ENCODE measurements at places on chromosomes 6 and 20.
A peak's percentile ranks its signal among the peaks of the same experiment; 100 is the strongest.

GRCh38 chr6:49202924-49203536, 260.0 kb downstream of the MMUT start:
- no peak for DNase-seq

DNA sequence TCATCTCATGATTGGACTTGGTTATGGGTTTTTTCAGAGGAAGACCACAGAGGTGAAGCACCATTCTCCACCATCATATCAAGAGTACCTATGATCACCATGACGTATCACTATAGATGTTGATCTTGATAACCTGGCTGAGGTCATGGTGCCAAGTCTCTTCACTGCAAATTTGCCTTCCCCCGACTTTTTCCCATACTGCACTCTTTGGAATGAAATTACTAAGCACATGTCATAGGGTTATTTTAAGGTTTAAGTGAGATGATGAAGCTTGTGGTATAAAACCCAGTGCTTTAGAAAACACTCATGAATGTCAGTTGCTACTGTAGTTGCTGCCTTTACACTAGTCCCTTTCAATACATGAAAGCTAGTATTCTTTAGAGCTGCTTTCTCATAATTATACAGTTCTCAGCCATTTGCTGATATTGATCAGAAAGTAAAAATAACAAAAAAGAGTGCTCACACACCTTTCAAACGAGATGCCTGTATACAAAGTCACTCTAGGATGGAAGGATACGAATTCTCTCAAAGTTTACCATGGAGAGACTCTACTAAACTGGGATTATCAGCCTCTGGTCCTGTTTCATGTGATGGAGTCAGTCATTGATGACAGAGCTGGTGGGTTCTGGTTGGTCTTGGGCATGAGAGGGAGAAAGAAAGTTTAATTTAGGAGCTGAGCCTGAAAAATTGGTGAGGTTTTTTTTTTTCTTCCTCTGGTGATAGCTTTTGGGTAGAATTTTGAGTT, 228.1 kb downstream of the PRL start:
- DNase-seq, result no peak

GRCh38 chr6:162871966-162872365, 144.2 kb downstream of the PACRG start:
- DNase-seq, result no peak

- DNase-seq, result no peak
These were observed 55.0 kb downstream of the EDN1 start for GRCh38 chr6:12344961-12345693.

DNA sequence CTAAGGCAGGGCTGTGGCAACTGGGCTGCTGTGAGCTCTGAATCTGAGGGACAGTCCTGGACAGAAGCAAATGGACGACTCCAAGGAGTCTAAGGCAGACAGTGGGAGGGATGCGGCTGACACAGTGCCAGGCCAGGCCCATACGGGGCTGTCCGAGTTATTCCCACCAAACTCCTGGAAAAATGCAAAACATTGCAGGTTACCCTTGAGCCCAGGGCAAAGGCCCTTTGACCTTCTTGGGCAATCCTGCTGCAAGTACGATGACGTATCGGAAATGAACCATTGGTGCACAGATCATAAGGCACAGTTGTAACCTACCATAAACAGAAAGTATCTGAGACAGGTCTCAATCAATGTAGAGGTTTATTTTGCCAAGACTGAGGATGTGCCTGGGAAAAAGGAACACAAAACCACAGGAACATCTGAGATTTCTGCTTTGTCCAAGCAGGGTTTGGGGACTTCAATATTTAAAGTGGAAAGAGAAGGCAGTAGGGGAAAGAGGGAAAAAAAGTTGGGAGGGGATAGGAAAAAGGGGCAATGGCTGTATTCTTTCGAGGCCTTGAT, 118.9 kb downstream of the DACT2 start:
- DNase-seq, result no peak

DNA sequence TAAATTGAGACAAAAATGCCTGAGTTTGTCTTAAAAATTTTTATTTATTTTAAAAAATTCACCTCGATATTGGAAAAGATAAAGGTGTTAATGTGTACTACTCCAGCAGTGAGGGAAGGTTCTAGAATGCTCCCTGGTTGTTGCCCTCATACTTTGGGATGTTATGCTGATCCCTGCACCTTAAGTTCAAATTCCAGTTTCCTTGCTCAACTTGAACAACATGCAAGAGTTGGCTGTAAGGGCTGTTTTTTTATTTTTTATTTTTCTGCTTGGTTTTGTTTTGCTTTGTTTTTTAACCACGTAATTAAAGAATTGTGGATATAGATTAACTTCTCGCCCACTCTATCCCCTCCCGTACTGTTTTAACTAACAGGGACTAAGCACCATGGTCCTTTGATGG, 158.7 kb upstream of the CITED2 start:
- no peak for DNase-seq

- no peak for DNase-seq
These were observed 75.1 kb upstream of the AFDN start for GRCh38 chr6:167751579-167752115.

- no peak for DNase-seq
These were observed 24.1 kb downstream of the HM13 start for GRCh38 chr20:31538326-31538725.

GRCh38 chr6:56849896-56850295, 105.0 kb upstream of the BEND6 start:
- DNase-seq, result no peak

- DNase-seq, result peak; percentile 52
These were observed 23.5 kb upstream of the CTNNBL1 start for GRCh38 chr20:37670351-37670791.

- DNase-seq, result no peak
These were observed 12.0 kb upstream of the ABRACL start for GRCh38 chr6:139016337-139017213.

DNA sequence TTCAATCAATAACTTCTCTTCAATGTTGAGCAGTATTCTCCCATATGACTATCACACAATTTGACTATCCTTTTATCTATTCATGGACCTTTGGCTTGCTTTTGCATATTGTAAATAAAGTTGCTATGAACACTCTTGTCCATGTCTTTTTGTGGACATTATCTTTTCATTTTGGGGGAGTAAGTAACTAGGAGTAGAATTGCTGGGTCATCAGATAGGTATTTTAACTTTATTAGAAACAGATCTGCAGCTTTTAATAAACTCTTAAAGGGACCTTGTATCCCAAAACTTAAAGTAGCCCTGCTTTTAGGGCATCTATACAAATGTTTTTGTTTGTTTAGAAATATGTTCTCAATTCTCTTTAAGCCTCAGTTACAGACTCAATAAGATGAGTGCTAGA, 614.2 kb upstream of the CITED2 start:
- no peak for DNase-seq

- DNase-seq, result no peak
These were observed 4.2 kb upstream of the POU3F2 start for GRCh38 chr6:98830146-98830545.

GRCh38 chr6:36114798-36115408, 15.4 kb upstream of the MAPK13 start:
- no peak for DNase-seq

DNA sequence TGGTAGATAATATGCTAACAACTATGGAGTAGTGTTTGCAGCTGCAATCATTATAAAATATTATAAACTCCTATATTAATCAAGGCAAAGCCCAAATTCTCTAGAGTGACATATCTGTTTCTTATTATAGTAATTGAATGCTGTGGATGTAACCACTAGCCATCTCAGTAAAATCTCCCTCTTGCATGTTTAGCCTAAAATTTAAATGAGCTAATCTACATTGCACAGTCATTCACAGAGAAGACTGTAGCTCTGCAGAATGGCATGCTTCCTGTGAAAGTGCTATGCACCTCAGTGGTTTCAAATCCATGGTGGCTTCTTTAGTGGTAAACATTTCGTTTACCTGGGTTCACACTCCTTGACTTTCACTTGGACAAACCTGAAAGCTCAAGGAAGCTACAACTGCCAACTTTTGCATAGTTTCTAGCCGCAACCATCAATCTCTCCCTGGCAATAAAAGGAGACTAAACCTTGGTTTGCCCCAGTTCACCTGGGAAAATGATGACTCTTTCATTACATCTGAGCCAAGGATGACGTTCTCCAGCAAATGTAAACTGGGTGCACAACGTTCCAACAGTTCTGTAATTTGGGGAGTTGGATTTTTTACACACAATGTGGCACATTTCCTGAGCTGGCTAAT, 47.2 kb downstream of the FILIP1 start:
- DNase-seq, result no peak

DNA sequence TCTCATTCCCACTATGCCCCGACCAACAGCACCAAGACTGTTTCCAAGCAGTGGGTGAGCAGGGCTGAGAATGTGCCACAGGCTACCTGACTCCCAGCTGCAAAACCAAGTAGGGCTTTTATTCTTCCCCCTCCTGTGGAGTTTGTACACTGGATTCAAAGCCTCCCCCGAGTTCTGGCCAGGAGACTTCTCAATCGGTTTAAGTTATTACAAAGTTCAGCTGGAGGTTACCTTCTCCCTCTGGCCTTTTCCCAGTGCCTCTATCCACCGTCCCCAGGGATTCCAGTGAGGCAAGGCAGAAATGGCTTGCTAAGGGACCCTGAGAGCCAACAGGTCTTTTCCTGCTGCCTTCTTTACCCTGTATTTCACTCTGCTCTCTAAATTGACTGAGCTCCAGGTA, 217.0 kb downstream of the ADGRG6 start:
- no peak for DNase-seq

- DNase-seq, result no peak
These were observed 43.4 kb upstream of the CDYL start for GRCh38 chr6:4732691-4733315.

DNA sequence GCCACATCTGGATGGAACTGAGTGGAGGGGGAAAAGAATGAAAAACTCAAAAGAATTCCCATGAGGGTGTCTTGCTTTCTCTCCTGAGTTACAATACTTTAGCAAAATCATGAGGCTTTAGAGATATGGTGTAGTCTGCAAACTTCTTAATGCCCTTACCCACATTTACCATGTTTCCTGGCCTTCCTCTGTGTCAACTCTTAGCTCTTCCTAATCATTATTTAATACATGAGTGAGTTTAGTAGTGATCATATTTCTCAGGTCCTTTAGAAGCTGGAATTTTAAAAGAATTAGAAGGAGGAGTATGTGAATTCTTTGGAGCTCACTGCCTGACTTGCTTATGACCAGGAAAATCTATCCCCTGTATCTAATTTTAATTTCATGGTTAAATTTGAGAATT, 39.0 kb downstream of the STX11 start:
- DNase-seq, result no peak

DNA sequence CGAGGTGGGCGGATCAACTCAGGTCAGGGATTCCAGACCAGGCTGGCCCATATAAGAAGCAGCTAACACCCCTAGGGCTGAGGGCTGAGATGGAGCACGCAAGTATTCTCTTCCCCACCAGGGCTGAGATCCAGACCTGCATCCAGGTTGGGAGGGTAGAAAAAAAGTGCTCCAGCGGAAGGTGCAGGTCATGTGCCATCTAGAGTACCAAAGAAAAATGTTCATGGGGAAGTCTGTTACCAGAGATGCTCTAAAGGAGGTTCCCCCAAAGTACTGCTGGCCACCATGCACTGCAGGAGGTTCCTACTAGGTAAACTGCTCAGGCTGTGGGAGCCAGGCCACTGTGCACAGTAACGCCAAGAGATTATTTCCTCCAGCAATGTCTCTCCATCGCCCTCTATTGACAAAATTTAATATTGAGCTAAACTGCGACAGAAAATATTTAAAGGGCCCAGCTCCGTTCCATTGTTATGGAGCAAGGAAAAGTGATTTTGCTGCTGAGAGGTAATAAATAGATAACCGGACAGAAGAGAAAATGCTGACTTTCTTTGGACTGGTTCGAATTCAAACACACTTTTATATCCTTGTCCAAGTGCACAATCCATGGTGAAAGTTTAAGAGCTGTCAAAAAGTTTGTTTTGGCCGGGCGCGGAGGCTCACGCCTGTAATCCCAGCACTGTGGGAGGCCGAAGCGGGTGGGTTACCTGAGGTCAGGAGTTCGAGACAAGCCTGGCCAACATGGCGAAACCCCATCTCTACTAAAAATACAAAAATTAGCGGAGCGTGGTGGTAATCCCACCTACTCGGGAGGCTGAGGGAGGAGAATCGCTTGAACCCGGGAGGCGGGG, 159.9 kb downstream of the OR2B2 start:
- peak; percentile 40 for DNase-seq

DNA sequence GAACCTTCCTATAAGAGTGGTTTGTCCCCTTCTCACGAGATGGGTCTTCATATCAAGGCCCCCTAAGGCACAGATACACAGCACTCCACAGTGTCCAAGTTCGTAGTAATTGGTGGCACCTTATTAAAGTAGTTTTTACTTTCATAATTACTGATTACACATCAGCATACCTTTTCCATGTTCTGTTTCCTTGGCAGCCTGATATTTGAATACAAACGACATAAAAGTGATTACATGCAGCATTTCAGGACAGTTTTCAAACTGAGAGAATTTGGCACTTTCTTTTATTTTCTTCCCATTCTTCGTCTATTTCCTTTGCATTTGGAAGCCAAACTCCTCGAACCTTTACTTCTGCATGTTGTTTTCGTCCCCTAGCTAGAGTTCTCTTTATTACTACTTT, 139.7 kb downstream of the MTHFD1L start:
- no peak for DNase-seq

GRCh38 chr6:134317471-134318131, at the start of gene SGK1:
SGK1 (minus strand) TSS chr6:134318112; CDS start chr6:134317460, 652 bp downstream.
- DNase-seq, result peak; percentile 85

DNA sequence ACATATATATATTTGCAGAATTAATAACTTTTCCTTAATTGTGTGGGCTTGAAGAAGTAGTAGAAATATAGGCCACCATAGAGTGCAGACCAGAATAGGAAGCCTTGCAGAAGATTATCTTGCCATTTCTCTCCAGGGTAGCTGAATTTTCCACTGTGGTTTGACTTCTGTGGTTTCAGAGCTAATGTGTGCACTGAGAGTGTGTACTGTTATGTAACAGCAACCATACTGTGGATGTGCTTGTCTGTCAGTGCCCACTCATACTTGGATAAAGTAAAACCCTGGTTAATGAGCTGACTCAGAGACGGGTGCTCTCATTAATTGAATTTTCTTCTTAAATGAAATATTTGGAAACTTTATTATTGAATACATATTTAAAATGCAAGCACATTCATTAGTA, 57.2 kb downstream of the CEP43 start:
- DNase-seq, result no peak

DNA sequence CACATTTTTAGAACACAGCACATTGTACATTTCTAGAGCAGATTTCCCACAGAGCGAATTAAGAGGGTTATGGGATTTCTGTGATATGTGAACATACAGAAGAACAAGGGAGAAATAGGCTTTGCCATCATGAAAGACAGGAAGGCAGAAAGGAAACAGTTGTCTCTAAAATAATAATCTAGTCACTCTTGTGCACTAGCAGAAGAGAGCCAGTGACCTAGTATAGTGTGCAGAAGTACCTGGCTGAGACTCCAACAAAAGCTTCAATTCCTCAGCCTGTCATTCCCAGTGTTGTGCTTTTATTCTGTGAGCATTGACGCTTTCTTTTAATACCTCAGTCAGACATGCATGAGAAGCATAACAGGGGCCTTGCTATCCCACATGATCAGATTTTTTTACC, 17.8 kb upstream of the DCBLD1 start:
- no peak for DNase-seq

- no peak for DNase-seq
These were observed 113.3 kb upstream of the SSTR4 start for GRCh38 chr20:22921595-22922421.

Measured in head of caudate nucleus (tissue), 42 donors.